ENCODE measurements at places on chromosomes 12 and 14.

- DNase-seq, result peak; percentile 73
These were observed 61.6 kb upstream of the DAAM1 start for GRCh38 chr14:59126714-59127436.

GRCh38 chr14:64566651-64567122 is 16.9 kb downstream of the PPP1R36 start:
- DNase-seq, result no peak

DNA sequence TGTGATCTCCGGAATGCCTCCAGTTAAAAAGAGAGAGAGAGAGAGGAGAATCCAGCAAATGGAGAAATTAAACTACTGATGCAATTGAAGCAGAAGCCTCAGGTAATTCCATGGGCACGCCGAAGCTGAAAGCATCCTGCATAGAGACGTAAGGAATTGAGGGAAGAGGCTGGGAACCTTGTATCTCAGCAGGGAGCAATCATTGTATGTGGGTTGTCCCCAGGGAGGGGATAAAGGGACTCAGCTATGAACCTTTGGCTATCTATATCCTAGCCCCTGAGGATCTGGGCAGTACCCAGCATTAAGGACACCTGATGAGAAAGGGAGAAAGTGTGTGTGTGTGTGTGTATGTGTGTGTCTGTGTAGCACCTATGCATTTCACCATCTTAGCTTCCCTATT is 95.8 kb upstream of the ATXN7L3B start:
- DNase-seq, result no peak

DNA sequence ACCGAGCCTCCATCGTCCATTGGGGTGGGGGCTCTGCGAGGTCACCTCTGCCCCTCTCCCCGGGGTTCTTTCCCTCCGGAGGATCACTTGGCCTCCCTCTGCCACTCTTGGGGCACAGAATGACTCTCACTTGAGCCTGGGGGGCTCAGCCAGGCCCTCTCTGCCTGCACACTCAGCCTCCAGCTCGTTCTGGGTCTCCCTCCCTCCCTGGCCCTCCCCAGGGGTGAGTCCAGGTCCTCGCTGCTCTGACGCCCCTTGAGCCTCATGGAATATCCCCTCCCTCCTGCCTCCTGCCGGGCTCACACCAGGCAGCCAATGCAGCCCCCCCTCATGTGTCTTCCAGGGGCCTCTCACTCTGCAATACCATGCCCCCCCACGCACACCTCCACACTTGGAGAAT is 17.7 kb upstream of the SFSWAP start:
- no peak for DNase-seq

GRCh38 chr12:115212356-115212755 is 528.4 kb upstream of the TBX3 start:
- DNase-seq, result no peak

DNA sequence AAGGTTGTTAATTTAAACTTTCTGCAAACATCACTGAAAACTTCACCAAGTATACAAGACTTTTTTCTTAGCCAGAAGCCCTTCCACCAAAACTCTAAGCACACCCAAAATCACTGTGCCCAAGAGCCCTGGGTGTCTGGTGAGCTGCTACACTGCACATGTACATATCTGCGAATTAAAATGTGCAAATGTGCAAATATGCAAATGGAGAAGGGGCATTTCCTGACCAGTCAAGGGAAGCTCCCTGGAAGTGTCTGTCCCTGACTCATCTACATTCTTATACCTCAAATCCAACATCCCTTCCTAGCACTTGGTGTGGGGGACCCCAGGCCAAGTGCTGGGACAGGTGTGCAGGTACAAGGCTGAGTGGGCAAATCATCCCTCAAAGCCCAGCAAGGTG is 123.7 kb downstream of the PCNX1 start:
- DNase-seq, result no peak

GRCh38 chr12:10190558-10191388 is 11.9 kb downstream of the TMEM52B start:
- peak; percentile 74 for DNase-seq
